Heart left ventricle (tissue), 16 donors: ENCODE measurements at places on chromosomes 6 and 20.

DNA sequence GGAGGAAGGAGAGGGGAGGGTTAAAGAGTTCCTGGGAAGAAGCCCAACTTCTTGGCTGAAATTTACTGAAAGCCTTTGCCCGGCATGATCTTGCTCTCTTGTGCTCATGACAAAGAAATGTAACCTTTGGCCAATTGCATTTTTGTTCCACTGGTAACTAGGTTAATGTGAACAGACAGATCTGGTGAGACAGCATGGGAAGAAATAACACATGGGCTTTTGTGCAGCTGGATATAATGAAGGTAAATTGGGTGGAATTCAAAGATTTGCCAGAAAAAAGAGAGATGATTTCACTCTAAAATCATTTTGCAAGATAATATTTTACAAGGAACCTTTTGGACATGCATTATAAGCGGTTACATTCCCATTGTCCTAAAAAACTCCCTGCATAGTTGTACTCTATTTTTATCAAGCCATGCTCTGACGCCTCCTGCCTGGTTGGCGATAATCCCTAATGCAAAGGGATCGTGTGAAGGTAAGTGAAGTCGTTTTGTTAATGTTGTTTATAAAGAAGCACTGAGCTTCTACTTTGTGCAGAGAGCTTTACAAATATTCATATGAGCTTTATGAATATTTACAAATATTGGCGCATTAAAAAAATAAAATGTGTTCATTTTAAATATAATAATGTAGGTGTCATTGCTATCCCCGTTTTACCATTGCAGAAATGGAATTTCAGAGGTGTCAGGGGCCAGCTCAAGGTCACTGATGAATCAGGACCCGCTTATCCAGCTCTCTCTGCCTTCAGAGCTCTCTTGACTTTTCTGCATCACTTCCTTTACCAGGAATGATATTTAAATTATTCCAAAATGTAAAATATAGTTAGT is 161.3 kb upstream of the AGPAT4 start:
- DNase-seq: no peak

GRCh38 chr6:44701637-44702101 is 314.2 kb downstream of the CDC5L start:
- peak; percentile 30 for DNase-seq

DNA sequence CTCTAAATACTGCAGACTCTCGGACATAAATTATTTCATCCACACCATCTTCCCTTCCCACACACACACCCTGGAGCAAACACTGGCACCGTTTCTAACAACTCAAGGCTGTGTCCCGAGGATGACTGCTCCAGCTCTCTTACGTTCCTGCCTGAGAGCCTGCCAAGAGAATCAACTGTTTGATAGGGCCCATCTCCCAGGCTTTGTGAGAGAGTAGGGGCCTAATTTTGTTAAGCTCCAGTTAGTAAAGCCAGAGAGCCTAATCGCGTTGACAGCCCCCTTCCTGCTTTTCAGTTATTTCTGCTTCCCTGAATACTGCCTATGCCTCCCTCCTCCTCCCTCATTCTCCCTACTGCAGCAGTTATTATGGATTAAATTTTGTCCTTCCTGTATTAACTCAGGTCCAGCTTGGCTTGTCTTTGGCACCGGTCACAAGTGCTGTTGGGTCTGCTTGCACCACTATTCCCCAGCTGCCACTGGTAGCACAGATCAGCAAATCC is 118.1 kb upstream of the TMEM181 start:
- DNase-seq: peak; percentile 63

- DNase-seq: no peak
Observed at GRCh38 chr6:124872361-124873065, 89.7 kb upstream of the RNF217 start.

DNA sequence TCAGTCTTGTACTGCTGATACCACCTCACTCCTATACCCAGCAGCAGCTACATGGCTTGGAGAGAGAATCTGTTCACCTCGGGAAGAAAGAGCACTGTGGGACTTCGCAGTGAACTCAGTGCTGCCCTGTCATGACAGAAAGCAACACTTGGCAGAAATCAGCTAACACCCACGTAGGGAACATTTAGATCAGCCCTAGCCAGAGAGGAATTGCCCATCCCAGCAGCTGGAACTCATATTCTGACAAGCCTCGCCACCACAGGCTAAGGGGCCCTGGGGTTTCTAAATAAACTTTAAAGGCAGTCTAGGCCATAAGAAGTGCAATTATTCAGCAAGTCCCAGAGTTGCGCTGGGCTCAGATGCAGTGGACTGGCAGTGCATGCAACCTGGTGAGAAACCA is 1266.8 kb downstream of the GRIK2 start:
- no peak for DNase-seq

DNA sequence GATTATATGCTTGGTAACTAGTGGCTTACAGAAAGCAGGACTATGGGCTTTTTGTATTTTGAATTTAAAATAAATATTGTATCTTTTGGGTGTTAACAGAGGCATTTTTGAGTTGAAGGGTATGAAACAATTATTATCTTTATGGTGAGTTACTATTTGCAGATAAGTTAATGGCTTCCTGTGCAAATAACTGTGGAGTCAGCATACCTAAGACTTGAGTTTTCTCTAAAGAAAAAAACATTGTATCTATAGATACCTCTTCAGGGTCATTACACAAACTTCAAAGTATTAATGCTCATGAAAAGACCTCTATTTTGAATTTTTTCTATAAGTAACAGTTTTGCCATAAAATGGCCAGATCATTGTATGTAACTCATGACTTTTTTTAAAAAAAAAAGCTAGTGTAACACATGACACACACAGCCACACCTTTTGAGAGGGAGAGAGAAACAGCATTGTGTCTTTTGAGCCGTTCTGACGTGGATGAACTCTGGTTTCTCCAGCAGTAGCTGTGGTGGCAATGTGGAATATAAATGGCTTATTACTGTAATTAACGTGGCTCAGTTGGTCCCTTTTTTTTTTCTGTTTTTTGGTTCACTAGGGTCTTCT is 36.3 kb downstream of the PLEKHG1 start:
- DNase-seq: no peak

DNA sequence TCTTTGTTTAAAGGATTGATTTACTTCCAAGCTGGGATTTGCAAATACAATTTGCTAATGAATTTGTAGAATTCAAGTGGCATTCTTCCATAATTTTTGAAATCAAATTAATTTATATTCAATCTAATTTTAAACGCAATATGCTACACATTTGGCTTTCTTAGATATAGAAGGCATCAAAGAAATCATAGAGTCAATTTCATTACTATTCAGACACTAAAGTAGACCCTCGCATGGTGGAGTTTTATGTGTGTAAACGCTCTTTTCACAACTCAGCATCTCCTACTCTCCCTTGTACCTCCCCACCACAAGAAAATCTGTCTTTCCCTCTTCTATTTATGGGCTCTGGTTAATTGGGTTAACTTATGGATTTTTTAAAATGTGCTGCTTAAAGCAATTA is 144.3 kb downstream of the DOK5 start:
- no peak for DNase-seq

GRCh38 chr6:165661664-165662025 is 1.4 kb downstream of the PDE10A start:
- DNase-seq: no peak

- no peak for DNase-seq
Observed at GRCh38 chr6:135013211-135013610, 41.4 kb downstream of the HBS1L start.

- DNase-seq: no peak
Observed at GRCh38 chr6:156009656-156010055, 554.0 kb upstream of the NOX3 start.

- no peak for DNase-seq
Observed at GRCh38 chr6:24440897-24441598, 38.3 kb downstream of the MRS2 start.

- no peak for DNase-seq
Observed at GRCh38 chr6:144214622-144215401, 64.5 kb downstream of the STX11 start.

DNA sequence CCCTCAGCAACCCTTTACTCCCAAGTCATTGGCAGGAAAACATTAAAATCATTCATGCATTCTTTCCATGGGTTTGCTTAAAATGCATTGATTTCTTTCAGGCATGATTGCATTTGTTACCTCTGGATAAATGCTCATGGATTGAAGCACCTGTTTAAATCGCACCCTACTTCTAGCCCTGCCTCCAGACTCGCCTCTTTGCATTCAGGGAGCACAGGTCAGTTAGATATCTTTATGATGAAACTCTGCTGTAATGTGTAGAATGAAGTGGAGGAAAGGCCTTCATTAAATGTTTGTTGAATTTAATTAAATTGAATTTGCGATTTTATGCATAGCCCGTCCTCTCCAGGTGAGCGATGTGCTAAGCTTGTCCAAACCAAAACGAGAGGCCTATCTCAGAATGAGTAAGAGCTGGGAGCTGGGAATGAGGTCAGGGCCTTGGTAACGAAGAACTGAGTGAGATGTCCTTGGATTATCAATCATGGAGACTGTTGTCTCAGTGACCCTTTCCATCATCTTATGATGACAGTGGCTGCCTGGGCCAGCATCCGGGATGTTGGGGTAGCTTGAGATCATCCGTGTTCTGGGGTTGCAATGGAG is 210.1 kb downstream of the SYNDIG1 start:
- DNase-seq: no peak

DNA sequence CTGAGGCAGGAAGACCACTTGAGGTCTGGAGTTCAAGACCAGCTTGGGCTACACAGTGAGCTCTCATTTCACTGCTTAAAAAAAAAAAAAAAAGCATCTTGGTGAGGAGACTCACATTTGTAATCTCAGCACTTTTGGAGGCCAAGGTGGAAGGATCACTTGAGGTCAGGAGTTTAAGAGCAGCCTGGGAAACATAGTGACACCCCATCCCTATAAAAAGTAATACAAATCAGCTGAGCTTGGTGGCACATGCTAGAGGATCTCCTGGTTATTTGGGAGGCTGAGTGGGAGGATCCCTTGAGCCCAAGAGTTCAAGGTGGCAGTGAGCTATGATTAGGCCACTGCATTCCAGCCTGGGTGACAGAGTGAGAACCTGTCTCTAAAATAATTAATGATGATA is 29.4 kb upstream of the SYNCRIP start:
- no peak for DNase-seq

DNA sequence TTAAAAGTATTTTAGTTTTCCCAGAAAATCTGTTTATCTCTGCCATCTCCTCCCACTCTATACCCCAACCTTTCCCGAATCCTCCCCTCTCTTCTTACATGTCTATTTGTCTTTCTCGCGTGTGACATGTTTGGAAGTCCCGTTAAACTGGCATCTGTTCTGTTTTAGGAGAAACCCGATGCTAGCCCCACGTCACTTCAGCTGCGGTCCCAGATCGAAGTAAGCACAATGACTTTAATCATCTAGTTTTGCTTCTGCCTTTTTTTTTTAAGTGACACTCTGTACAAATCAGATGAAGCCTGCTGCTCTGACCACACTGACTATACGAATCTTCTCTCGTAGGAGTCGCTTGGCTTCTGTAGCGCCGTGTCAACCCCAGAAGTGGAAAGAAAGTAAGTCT is 97.4 kb downstream of the SASH1 start:
- DNase-seq: no peak

DNA sequence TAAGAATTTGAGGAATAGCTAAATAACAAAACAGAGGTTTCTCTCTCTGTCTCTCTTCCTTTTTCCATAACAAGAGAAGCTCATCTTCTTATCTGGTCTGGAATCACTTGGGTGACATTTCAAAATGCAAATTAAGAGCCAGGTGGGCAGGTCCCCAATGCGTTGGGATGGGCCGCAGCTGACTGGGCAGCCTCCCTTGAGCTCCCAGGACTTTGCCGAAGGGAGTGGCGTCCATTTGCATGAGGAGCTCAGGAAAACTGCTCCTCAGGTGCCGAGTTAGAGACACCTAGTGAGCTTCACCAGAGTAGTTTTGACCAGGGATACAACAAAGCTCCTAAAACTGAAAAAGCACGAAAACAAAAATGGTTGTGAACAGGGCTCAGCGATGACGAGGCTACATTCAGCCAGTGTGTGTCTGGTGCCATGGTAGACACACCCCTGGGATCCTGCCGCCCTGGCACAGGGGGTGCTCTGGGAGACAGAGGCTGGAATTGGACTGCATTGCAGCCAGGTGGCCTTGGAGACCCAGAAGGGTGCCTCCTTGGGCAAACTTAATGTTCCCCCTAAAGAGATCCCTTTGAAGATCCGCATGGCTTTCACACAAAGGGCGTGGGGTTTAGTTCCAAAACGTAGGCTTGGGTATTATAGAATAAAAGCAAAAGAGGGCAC is 13.5 kb upstream of the SERPINB6 start:
- no peak for DNase-seq

GRCh38 chr20:2858591-2858990 is 14.7 kb upstream of the PTPRA start:
- DNase-seq: no peak

DNA sequence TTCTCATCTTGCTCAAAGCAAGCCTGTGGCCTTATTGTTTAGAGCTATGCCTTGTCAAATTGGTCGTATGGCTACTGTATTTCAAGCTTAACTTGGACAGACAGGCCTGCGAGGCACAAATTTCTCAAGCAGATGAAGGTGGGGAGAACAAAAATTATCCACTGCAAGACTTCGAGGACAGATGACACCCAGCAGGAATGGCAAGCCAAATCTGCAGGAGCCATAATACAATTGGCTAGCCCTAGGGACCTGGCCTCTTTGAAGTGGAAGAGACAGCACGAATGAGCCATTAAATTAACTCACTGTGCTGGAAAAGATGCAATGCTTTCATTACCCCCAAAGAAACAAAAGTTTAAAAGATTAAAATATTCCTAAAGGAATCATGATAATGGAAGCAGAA is 5.0 kb upstream of the BLOC1S5 start:
- DNase-seq: no peak

GRCh38 chr6:6575143-6575542 is 13.4 kb upstream of the LY86 start:
- no peak for DNase-seq

DNA sequence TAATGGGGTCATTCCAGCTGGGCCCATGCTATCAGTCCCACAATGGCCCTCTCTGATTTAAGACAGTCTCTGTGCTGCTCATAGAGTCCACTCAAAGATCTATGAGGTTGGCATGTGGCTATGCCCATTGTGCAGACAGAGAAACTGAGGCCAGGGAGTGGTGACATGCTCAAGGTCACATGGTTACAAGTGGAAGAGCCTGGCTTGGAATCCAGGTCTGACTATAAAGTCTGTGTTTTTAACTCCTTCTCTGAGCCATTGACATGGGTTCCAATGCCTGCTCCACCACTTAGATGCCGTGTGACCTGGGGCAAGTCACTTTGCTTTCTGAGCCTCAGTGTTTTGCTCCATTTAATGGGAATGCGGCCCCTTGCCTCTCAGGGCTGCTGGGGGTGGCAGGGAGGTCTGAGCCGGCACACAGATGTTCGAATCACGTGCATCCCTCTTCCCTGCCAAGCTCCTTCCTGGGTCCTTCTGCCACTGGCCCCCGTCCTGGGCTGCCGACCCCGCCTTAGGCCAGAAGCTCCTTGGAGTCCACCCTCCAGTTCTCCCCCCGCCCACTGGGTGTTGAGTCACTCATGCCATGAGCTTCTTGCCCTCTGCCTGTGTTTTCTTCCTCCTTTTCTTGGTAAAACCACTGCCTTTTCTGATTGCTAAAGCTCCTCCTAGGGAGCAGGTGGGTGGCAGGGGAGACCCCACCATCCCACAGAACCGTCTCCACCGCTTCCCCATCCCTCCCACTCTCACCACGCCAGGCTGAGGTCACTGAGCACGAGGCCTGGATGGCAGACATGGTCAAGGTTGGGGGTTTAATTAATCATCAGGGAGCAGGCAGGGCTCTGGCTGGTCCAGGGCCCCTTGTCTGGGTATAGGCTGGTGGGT is 35.7 kb downstream of the CEBPB start:
- DNase-seq: peak; percentile 51
